ENCODE measurements at places on chromosomes 4 and X. TPM values are rescaled to one million over a fixed set of nuclear protein-coding genes. Genes with fewer than 3 reads are reported as not detected.

Gene PRDM5
- total RNA-seq = 14.8 TPM

DNA sequence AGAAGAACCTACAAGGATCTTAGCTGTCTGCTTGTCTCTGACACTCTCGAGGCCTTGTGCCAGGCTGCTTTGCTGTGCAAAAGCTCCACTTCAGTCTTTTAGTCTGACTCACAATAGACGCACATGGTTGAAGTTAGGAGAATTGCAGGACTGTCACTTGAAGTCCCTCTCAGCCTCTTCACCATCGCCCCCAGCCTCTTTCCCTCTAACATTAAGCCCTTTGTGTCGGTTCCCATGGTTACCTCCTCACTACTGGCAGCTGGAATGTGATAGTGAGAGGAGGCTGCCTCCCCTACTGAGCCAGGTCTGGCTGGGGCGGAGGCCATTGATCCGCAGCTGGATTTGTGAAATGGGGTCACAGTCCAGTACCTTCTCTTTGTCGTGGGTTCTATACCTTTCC, 201.8 kb downstream of the SOWAHB start:
- peaks cover under 1% of the 10 kb centered on the region for H3K4me1 ChIP-seq
- no peak for DNase-seq
- H3K4me3 ChIP-seq = no peak overlapping the region
- peaks cover under 1% of the 10 kb centered on the region for H3K27me3 ChIP-seq
- no peak overlapping the region for H3K27ac ChIP-seq
- H3K36me3 ChIP-seq = no peaks in the 10 kb centered on the region

Gene TBC1D9
- total RNA-seq = 42.6 TPM

DNA sequence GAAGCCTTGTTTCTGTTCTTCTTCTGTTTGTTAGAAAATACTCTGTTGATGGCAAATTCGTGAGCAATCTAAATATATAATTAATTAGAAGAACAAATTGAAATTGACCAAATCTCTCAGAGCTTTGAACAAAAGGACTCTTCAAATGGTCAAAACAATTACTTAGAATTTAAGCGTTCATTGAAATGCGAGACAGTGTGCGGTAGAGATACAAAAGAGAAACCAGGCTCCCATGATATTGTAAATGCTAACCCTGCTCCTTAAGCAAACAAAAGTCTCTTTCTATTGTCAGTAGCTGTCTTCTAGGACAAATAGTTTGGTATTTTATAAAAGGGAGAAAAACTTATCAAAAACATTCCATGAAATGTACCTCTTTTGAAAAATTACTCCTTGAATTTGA, 453.4 kb upstream of the MAGEB2 start:
- H3K27me3 ChIP-seq = no peaks in the 10 kb centered on the region
- no peaks in the 10 kb centered on the region for H3K4me1 ChIP-seq
- no peak for DNase-seq
- no peak overlapping the region for H3K4me3 ChIP-seq
- H3K36me3 ChIP-seq = no peaks in the 10 kb centered on the region
- H3K27ac ChIP-seq = no peak overlapping the region
